ENCODE measurements at places on chromosomes 5 and 9.

- DNase-seq: no peak
Measured at GRCh38 chr5:150057996-150058395, 28.4 kb downstream of the CSF1R start.

- DNase-seq: peak; percentile 13
Measured at GRCh38 chr5:172005708-172006320, 624 bp downstream of the FBXW11 start.

DNA sequence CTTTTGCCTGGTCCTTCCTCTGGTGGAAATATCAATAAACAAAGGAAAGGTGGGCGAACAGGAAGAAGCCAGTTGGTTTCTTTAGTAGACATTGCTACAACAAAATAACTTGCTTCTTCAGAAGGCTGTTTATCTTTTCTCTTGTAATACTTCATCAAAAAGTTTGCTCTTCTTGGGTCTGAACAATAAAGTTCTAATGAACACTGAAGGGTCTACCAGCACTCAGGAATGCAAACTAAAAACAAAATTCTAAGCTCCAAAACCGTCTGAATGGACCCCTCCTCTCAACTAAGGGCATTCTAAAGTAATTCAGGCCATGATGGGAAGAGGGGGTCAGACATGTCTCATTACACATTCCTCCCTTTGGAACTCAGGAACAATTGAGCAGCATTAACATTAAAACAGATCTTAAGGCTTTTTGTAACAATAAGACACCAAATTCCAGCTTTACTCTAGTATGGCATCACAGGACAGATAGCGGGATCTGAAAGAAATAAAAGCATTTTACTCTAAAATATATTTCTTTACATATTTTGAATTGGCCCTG, 2.3 kb downstream of the TBCA start:
- no peak for DNase-seq

- no peak for DNase-seq
Measured at GRCh38 chr5:154753792-154754191, 1.4 kb upstream of the LARP1 start.

GRCh38 chr9:109887079-109887478, 107.1 kb downstream of the PALM2AKAP2 start:
- no peak for DNase-seq

- no peak for DNase-seq
Measured at GRCh38 chr9:35791297-35791921, at the start of gene NPR2. Gene NPR2 (plus strand): TSS chr9:35791591. CDS start chr9:35792409, 818 bp downstream.

GRCh38 chr9:114092336-114092735, 6.8 kb downstream of the KIF12 start:
- DNase-seq: no peak

GRCh38 chr9:112914524-112914923, 23.8 kb upstream of the SLC46A2 start:
- DNase-seq: no peak

DNA sequence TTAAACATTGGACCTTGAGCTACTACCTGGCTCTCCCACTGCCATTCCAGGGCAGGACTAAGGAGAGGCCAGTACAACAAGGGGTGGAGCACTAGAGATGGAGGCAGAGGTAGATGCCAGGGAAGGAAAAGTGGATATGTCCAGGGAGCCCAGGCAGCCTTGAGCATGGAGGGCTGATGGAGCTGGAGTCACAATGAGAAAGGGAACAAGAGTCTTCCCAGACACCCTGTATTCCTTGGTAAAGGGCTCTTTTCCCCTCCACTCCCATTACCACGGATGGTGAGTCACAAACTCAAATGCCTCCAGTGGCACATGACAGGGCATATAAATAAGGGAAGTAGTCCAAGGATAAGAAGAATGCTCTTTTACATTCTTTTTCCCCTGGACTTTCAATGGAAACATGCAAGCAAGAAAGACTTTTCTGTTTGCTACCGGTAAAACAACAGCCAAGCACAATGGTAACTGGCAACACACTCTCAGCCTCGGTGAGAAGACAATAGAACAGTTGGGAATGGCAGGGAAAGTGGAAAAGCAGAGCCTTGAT, 16.7 kb downstream of the ERAP1 start:
- DNase-seq: no peak
